Activated CD8-positive, alpha-beta memory T cell treated with anti-CD3 and anti-CD28 coated beads for 1 hour (primary cell): ENCODE measurements at places on chromosomes 2 and 18.

GRCh38 chr2:24993406-24994145, 21.8 kb upstream of the DNAJC27 start:
- no peak for DNase-seq

- DNase-seq: no peak
These were observed 76.3 kb downstream of the R3HDM1 start for GRCh38 chr2:135607561-135607960.

- no peak for DNase-seq
These were observed 75.0 kb upstream of the HAAO start for GRCh38 chr2:42867093-42868065.

DNA sequence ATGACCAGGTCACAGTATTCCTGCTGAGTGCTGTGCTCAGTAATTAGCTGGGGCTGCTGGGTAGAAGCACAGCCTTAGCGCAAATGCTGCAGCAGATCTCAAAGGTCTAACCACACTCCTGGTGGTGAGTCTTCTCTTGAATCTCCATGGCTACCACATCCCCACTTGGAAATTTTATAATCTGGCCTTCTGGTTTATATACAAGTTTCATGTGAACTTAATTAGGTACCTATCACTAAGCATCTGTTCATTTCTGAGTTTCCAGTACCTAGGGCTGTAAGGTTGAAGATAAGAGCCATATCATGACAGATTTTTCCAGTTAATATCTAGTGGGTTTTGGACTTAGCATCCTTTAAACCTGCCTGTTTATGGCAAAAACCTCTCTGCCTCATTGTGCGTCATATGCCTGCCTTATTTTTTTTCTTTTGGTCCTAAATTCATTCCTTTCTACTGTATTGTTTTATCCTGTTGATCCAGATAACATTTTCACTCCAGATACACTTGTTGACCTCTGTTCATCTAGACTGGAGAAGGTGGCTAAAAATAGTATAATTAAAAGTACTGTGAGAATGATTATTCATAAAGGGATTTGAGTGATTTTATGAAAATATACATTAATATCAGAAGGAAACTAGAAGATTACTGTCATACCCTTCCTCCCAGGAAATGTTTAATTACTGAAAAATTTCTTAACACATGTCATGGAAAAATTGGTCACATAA, 168.4 kb upstream of the THUMPD2 start:
- DNase-seq: no peak

GRCh38 chr2:26898480-26899078, 50.6 kb downstream of the DPYSL5 start:
- DNase-seq: no peak

GRCh38 chr2:82487354-82487753, 1971.7 kb downstream of the SUCLG1 start:
- DNase-seq: no peak

DNA sequence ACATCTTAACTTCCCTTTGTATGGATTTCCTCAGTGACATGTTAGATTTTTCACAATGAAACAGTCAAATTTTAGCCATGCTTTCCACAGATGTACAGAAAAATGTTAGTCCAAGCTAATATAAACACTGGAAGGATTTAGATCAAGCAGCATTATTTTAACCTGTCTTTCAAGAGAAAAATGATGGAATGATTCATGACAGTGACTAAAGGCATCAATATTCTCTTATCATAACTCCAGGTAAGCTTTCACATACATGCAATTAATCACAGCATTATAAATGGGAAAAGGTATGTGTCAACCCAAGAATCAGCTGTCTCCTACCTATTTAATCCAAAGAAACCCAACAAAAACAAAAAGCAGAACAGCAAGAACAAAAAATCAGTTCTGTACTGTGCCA, 92.7 kb downstream of the NCKAP5 start:
- DNase-seq: no peak

- no peak for DNase-seq
These were observed 49.0 kb downstream of the UGP2 start for GRCh38 chr2:63890678-63891077.

- no peak for DNase-seq
These were observed 16.8 kb upstream of the NEUROD1 start for GRCh38 chr2:181697126-181697525.

DNA sequence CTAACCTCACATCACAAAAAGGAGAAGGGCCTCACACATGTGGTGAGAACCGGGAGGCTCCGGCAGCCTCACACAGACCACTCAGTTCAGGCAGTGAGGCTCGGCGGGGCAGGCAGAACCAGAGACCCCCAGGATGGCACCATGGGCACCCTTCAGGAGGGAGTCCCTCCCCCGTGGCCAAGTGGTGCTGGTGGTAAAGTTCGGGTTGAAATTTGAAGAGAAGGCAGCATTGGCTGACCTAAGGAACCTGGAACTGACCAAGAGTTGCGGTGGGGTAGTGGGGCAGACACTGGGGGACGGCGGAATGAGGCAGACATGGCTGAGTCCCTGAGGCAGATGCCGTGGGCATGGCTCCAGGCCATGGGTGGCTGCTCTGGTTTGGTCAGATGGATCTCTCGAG, 239.3 kb upstream of the MYT1L start:
- no peak for DNase-seq

- DNase-seq: no peak
These were observed 1.2 kb downstream of the M1AP start for GRCh38 chr2:74646834-74647482.

DNA sequence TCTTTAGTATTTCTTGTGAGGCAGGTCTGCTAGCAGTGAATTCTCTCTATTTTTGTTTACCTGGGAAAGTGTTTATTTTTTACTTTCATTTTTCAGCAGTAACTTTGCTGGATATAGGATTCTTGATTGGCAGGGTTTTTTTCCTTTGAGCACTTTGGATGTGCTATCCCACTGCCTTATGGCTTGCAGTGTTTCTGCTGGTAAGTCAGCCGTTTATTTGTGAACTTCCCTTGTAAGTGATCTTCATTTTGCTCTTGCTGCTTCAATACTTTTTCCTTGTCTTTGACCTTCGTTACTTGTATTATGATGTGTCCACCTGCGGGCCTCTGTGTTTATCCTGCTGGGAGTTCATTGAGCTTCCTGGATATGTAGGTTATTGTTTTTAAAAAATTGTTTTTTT, 54.7 kb downstream of the SLC66A2 start:
- no peak for DNase-seq

- DNase-seq: no peak
These were observed 54.7 kb downstream of the INO80D start for GRCh38 chr2:206031162-206031784.
